ENCODE measurements at places on chromosomes 2 and 18.

DNA sequence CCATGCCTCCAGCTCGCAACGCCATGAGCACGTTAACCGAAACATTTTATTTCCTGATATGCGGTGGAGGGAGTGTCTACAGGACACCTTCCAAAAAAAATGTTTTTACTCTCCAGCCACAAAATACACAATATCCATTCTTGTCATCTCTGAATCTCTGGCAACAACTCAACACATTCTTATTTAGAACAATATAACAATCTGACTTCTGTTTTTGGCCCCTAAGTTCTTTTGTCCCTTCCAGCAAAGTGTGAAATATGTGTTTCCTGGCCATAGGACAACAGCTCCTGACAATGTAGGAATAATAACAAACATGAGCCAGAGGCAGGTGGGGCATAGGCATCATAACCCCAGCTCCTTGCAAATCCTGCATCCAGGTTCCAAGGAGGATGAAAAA, 163.0 kb downstream of the DDX1 start:
- DNase-seq: no peak

- no peak for DNase-seq
Measured at GRCh38 chr2:101012054-101012705, 10.1 kb downstream of the RPL31 start.

DNA sequence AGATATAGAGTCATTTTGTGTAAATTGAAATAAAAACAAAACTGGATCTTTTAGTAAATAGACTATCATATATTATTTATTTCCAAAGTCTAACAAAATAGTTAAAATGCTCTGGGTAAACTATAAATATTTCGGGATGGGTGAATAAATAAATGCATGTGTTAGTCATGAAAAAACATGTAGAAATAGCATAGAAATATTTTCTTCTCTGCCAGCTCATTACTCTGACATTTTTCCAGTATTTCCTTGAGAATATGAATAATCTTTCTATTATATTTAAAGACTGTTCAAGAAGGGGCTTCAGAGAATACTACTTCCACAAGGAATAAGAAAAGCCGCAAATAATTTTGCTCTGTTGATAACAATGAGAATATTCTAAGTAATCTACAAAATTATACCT, 880.4 kb downstream of the TRIB2 start:
- DNase-seq: no peak

DNA sequence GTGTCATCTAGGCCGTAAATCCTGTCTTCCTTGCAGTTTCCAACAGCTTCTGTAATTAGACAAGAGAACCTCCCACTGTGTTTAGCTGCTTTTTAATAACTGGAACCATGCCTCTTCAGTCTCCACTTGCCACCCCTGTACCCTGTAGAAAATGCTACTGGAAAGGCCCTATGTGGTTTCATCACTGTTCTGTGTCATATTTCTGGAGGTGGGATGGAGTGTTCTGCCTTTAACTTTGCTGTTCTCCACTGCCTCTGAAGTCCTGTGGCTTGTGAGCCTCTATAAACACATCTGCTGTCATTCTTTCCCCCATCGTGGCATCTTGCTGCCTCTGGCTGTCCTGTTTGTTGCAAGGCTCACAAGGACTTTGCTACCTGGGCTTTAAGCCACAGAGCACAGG, 17.9 kb downstream of the MGAT5 start:
- DNase-seq: no peak

GRCh38 chr2:149090706-149091105, 52.2 kb downstream of the LYPD6B start:
- DNase-seq: no peak

DNA sequence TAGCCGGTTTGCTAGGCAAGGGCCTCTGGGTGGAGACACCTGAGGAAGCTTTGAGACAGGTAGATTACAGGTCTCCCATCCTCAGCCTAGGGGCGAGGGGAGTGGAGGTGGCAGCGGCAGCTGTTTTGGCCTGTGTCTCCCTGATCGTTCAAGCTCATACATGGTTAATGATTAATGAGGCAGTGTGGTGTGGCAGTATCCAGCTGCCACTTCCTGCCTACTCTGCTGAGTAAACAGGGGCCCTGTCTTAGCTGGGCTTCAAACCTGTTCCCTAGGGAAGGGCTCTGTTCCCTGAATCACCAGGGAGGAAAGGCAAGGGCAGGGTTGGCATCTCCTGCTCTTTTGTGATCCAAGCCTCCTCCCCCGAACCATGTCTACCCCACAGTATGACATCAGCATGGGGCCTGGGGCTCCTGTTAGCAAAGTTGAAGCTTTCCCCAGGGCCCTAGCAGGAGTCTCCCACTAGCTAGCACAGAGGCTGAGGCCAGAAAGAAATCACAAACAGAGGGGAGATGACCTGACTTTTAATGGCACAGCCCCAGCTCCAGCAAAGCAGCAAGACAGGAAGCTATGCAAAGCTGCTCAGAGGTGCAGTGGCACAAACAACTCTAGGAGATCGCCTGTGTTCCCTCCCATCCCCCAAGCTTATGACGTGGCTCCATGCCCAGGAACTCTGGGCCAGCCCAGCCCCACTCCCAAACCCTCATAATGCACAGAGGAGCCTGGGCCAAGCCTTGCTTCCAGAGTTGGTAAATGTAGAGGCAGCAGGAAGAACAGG, 3.7 kb upstream of the TUBA4B start:
- peak; percentile 52 for DNase-seq

GRCh38 chr2:8101614-8102277, 580.1 kb upstream of the ID2 start:
- no peak for DNase-seq

DNA sequence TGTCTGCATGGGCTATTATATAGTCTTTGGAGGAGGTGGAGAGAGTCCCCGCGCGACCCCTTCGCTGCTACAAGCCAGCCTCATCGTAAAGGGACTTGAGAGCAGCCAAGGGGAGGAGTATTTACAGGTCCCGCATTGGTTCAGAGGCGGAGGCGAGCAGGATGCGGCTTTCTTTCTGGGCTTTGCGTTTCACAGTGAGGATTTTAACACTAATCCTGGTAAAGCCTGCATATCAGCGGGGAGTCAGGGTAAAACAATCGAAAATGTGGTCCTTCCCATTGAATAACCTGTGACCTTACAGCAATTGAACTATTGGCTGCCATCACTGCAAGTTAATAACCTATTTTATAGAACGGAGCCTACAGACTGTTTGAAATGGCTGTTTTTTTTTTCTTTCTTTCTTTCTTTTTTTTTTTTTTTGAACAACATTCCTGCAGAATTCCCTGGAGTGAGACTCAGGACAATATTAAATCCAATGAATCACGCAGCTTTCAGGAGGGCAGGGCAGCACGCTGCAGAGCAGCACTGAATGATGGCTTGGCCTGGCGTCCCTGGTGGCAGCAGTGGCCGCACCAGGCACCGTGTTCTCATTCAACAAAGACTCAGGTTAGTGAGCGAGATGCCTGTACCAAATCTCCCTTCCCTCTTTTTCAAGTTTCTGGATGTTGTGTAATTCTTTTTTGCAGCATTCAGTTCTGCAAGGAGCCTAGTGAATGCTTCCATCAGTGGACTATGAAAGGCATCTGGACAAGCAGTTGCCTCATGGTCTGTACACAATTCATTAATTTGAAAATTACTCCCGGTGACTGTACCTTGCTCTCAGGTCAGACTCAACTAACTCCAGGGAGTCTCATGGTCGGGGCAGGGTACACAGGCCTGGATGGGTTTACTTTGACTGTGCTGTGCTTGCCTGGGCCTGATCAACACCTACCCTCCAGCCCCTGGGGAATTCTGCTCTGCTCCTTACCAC, 19.8 kb downstream of the SMIM21 start:
- no peak for DNase-seq

GRCh38 chr2:28296243-28296642, 96.4 kb upstream of the FOSL2 start:
- no peak for DNase-seq
